ENCODE measurements at places on chromosomes 7 and 10. TPM values are rescaled to one million over a fixed set of nuclear protein-coding genes. Genes with fewer than 3 reads are reported as not detected.

The MYO3A gene
- not detected for total RNA-seq

The PRSS2 gene
- 2.9 TPM for total RNA-seq

The ZNF488 gene
- 0.52 TPM for total RNA-seq

The SORCS1 gene
- total RNA-seq: 0.08 TPM

The PRKG1 gene
- total RNA-seq: 6.2 TPM

The HELLS gene
- total RNA-seq: 24.2 TPM

The TLL2 gene
- 0.26 TPM for total RNA-seq

The NPS gene
- not detected for total RNA-seq

The PAX2 gene
- not detected for total RNA-seq

The CFAP69 gene
- 3.5 TPM for total RNA-seq

The SLC18A3 gene
- not detected for total RNA-seq

The TMEM196 gene
- total RNA-seq: not detected

The ELN gene
- 2.3 TPM for total RNA-seq
